LHCN-M2 (cell line): ENCODE measurements at places on chromosomes 16 and 17.

GRCh38 chr17:78608804-78609186 is 31.6 kb upstream of the DNAH17 start:
- DNase-seq: no peak

- DNase-seq: no peak
Observed at GRCh38 chr17:50892101-50892776, 26.1 kb upstream of the TOB1 start.

DNA sequence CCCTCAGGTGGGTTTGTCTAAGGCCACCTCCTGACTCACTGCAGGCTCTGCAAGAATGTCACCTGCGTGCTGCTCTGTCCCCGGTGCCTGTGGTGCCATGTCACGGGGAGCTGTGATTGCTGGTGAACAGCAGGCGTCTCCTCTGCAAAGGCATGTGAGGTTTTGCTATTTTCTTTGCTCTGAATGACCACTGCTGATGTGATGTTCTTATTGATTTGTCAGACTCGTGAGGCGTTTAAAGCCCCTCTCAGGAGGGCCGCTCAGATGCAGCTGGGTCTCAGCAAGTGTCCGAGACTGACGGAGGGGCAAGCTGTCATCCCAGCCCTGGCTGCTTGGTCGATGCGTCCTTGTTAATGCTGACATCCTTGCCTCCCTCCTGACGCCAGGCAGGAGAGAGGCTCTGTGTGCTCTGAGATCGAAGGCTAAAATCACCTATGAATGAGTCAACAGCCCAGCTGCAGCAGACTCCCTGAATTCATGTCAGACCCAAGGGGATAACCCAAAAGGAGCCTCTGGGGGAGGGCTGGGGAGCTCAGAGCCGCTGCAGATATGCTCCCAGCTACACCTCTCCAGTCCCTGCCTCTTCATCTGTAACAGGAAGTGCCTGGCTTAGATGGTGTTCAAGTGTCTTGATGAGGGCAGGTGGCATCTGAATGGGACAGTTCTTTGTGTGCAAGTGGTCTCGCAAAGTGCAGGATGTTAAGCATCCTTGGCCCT is 11.8 kb upstream of the PEMT start:
- DNase-seq: no peak

DNA sequence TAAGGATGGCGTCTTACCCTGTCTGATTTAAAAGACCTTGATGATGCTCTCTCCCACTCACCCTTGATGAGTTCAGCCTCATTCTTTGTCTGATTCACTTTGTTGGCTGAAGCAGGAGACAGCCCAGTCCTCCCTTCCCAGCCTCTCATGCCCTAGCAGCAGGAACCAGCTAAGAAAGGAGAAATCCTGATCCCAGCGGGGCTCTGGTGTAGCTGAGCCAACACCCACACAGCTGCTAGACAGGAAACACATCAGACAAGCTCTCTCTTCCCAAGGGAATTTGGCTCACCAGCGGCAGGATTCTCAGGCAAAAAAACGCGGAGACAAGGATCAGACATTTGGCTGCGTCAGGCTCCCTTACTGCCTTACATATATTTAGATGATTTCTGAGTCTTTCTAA is 211.5 kb downstream of the CDH11 start:
- DNase-seq: peak; percentile 93

- DNase-seq: no peak
Observed at GRCh38 chr16:80723091-80723490, 81.3 kb downstream of the CDYL2 start.

DNA sequence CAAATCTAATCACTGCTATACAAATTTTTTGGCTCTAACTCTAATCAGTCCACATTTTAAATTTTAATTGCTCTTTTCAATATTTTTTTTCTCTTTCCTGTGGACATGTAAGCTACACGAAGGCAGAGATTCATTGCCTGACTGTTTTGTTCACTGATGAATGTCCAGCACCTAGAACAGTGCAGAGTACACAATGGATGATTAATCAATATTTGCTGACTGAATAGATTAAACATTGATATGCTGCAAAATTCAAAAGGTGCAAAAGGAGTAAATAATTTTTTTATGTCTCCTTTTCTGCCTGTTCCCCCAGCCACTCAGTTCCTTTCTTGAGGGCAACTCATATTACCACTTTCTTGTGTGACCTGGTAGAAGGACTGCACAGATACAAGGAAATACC is 32.8 kb downstream of the SCNN1B start:
- no peak for DNase-seq

GRCh38 chr16:14569213-14569612 is 60.8 kb downstream of the PARN start:
- no peak for DNase-seq

GRCh38 chr17:2689411-2690164 is 22.0 kb downstream of the CLUH start:
- no peak for DNase-seq

- DNase-seq: no peak
Observed at GRCh38 chr17:61175298-61176142, 224.1 kb upstream of the TBX2 start.

DNA sequence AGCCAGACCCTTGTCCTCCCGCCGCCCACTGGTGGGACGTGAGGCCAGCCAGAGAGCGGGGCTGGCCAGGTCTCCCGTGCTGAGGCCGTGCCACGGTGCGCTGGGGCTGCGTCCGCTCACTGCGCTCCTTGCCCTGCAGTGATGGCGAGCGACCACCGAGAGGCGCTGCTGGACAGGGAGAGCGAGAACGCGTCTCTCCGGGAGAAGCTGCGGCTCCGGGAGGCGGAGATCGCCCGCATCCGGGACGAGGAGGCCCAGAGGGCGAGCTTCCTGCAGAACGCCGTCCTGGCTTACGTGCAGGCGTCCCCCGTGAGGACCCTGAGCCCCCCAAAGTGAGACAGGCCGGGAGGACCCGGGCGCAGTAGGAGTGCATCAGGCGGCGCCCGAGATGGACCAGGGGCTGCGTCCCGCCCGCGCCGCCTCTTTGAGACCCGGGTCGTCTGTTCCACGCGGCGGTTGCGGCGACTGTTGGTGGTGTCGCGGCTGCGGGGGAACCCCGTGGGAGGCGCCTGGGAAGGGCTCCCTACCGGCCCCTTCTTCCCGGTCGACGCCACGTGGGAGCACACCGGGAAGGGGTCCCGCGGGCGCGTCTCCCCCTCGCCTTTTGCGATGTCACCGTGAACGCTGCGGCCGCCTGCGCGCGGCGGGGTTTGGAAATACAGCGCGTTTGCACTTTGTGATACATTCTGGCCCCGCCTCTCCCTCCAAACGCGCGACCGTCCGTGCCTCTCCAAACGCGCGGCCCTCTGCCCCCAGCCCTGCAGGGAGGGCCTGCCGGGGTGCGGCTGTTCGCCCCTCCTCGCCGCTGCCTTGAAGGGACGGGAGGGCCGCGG is 792 bp upstream of the RAC3 start:
- peak; percentile 51 for DNase-seq

DNA sequence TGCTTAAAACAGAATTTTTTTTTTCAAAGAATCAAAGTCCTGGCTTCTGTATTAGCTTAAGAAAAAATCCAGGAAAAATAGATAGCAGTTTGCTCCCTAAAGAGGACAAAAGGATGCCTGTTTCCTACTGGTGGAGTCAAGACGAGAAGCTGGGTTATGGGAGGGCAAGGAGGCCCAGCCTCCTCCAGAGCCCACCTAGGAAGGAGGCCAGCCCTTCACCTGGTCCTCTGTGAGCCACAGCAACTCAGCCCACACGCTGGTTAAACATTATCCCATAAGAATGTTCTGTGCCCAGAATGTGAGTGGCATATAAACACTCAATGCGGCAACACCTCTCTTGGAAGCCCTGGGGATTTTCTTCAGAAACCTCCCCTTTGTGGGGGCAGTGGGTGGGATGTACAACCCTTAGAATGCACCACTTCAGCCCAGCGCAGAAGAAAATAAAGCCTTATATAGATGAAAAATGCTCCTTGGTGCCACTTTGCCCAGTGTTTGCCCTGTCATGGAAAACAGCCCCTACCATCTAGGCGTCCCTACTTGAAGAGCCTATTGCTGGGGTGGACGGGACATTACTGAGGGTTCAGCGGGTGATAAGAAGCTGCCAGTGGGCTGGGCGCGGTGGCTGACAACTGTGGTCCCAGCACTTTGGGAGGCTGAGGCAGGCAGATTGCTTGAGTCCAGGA is 48.0 kb downstream of the TEKT5 start:
- DNase-seq: no peak

- no peak for DNase-seq
Observed at GRCh38 chr17:75064867-75065561, 18.0 kb downstream of the KCTD2 start.

- DNase-seq: no peak
Observed at GRCh38 chr16:68403704-68404103, 44.6 kb downstream of the SMPD3 start.

- peak; percentile 43 for DNase-seq
Observed at GRCh38 chr17:77645072-77646045, 313.1 kb upstream of the TNRC6C start.

DNA sequence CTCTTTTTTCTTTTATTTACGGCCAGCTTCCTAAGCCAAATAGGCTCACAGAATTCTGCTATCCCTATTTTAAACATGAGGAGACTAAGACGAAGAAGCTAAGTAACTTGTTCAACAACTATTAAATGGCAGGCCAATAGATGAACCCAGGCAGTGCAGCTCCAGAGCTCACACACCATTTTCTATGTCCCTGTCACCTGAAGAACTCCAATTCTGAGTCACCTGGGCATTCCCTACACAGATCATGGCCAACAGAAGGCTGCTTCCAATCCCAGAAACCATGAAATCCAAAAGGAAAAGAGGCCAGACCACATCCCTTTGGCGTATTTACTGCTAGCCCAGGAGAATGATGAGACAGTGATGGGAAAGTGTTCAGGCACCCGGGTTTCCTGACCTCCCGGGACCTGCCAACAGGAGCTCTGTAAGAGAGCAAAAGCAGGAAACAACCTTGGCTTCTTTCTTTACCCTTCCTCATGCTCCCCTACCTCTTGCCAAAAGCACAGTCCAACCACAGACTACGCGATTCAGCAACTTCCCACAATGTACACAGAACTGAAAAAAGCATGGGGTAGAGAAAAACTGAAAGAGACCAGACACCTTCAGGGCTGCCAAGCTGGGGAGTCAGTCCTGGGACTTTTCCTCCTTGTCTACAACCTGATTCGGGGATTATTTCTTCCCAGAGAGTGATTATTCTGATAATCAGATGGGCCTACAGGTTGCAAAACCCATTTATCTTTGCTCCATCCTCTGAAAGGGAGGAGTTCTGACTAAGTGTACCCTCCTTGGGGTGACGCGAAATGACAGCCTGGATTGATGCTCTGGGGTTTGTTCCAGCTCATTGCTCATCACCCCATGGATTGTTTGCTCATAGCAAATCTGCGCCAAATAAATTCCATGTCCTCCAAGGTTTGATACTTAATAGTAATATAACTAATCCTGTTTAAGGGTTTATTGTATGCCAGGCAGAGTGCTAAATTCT is 47.8 kb upstream of the HAS3 start:
- peak; percentile 80 for DNase-seq

- no peak for DNase-seq
Observed at GRCh38 chr16:4790261-4790660, 2.1 kb upstream of the SEPTIN12 start.

DNA sequence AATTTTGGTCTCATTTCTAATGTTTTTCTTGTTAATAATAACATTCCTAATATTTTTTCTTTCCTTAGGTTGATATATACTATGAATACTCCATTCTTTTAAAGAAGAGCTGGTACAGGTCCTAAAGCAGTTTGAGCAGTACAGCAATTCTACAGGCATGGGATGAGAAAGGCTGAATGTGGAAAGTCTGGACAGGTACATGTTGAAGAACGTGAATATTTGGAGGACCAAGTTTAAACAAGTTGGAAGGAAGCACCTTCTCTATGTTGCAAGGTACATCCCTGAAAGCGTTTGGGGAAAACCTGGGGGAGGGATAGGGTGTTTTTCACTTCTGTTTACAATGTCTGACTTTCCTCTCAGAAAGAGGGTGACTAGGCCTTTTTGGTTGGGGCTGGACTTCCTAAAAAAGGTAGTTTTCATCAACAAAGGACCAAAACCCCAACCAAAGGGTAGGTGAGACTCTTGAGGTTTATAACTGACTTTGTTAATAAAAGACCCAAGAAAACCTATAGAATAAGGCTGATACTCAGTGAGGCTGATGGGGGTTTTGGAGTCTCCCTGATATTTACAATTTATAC is 95.9 kb upstream of the AXIN2 start:
- no peak for DNase-seq

DNA sequence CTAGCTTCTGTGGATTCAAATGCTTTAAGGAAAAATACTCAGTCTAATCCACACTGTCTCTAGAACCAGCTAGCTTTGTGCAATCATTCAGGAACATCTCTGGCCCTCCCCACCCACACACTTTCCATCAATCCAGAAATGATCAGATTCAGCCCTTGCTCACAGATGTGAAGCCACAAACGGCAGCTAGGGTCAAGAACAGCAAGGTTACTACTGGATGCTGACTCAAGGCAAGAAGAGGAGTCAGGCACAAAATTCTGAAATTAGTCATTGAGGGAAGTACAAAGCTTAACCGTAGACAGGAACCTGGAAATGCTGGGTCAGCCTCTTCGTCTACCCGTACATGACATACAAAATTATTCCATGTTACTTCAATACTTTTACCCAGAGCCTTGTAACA is 174.6 kb downstream of the CDH13 start:
- peak; percentile 34 for DNase-seq

DNA sequence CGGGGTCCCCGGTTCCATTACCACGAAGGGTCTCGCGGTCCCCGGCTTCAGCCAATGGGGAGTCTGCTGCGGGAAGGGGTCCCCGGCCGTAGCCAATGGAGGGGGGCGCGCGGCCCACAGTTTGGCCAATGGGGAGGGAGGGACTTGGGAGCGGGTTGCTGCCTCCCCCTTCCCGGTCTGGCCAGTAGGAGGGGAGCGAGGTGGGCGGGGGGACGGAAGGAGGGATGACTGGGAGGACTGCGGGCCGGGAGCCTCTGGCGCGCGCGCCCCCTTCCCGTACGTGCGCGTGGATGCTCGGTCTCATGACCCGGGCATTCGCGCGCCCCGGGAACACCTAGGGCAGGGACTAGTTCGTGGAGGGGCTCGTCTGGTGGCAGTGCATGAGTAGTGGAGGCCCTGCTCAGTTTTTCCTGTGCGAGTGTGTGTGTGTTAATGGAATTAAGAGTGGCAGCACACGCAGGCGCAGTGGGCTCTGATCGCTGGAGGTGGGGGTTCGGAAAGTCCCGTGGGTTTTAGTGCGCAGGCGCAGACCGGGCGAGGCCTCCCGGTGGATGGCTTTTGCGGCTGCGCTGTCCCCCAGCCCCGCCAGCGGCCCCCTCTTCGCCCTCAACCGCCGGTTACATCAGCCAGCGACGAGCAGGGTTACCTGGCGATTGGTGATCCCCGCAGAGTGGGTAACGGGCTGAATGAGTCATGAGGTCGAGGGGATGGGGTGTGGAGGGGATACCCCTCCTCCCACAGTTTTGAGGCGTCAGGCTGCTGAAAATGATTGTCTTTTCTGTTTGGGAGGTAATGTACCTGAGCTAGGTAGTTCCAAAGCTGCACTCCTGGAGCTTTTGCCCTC is 1.3 kb downstream of the ATXN2L start:
- peak; percentile 97 for DNase-seq
